Activated CD4-positive, alpha-beta T cell treated with anti-CD3 and anti-CD28 coated beads for 1 hour (primary cell): ENCODE measurements at places on chromosomes 1 and 21.

GRCh38 chr1:168287237-168287664 lies 6.6 kb downstream of the TBX19 start:
- DNase-seq, result no peak

DNA sequence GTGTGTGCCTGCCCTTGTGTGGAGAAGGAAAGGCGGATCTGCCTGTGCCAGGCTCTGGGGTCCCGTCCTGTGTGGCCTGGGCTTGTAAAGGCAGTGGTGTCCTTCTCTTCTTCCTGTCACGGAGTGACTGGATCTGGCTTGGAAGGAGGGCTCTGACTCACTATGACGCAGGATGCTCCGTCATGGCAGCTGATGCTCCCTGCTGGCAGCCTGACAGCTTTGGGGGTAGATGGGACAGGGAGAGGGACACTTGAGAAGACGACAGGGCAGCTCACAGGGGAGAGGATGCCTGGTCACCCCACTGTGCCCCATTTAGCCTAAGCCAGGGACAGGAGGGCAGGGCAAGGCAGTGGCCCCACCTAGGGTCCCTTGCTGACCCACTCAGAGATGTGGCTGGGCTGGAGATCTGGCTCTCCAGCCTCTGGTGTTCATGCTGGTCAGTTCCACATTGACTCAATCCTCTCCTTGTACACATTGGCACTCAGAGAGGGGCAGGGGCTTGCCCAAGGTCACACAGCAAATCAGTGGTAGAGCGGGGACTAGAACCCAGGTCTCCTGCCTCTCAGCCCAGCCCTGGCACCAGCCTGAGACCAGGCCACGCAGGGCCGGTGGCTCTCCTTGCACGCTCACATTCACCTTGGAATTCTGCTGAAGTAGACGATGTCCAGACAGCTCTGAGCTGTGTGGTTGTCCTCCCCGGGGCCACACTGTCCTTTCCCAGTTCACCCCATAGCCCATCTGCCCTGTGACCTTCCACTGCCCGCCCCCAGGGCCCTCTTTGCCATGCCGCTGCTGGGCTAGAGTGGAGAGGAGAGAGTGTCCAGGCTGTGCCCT lies 2.8 kb upstream of the FAM131C start:
- DNase-seq, result no peak

DNA sequence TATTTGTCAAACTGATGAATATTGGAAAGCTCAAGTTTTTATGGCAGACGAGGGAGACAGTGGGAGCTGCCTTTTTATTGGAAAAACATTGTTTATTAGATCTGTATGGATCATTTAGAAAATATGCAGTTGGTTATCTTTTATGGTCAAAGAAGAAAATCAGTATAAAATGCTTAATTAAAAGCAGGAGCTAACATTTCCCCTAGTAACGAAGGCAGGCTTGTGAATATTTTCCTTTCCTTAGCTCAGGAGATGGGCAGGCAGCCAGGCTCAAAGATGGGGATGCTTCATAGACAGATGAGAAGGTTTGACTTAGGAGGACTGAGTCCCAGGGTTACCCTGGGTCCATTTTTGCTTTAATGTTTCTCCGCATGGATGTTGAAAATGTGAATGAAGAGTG lies 26.0 kb downstream of the ROR1 start:
- DNase-seq, result no peak

DNA sequence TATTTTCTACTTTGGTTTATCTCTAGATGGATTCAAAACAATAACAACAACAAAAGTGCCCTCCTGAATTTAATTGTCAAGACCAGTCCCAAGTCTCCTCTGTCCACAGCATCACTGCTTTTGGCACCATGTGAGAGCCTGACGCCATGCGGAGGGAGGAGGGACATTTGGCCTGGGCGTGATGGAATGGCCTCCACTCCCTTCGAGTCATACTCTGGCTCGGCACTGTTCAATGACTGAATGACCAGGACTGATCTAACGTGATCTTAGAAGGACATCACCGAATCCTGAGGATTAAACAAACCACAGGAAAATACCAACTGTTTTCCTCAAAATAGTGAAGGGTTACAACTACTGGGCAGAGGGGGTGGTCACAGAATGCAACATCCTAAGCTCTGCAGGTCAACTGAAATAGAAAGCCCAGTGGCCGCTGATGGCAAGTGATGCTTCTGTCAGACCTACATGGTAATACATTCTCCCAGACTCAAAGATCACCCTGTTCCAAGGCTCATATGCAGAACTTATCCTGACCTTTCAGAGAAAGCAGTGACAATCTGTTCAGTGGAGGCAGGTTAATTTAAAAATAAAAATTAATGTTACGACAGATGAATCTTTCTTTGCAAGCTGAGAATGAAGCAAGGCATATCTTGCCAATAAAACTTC lies 19.1 kb downstream of the SRSF4 start:
- no peak for DNase-seq
